ENCODE measurements at places on chromosomes 2 and 18. TPM values are rescaled to one million over a fixed set of nuclear protein-coding genes. Genes with fewer than 3 reads are reported as not detected.

DNA sequence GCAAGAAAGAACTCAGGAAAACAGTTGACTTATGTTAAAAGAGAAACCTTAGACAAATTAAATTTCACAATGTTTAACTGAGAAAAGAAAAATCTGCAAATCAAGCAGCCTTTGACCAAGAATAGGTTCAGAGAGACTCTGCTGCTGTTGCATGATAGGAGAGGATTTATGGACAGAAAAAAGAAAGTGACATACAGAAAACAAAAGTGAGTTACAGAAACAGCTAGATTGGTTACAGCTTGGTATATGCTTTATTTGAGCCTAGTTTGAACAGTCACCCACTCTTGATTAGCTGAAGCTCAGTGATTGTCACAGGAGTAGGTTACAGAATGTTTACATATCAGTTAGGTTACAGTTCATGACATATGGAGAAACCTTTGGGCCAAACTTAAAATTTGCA, 258.2 kb upstream of the SPOPL start:
- no peak for DNase-seq

- no peak for DNase-seq
Measured at GRCh38 chr2:78780256-78780655, 245.2 kb upstream of the REG3G start.

DNA sequence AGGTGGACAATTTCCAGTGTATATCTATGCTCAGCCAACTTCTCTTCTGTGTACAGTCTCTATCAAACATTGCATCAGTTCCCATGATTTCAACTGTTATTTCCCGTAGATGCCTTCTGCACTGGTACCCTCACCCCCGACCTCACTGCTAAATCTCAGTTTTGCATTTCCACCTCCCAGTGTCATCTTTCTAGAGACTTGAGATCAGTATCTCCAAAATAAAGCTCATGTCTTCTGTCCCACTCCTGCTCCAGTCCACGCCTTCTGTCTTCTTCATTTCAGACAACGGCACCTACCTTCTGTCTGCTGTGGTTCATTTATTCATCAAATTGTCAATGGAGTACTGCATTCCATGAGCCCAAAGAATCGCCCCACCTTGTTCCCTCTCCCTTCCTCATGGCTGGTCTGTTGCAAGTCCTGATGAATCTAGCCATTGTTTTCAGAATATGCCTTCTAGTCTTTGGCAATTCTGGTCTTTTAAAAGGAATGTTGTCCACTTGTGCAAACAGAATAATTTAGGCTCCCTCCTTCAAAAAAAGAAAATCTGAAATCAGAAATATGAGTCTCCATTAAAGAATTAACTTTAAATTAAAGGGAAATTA, 23.3 kb upstream of the NPAS2 start:
- DNase-seq = no peak

DNA sequence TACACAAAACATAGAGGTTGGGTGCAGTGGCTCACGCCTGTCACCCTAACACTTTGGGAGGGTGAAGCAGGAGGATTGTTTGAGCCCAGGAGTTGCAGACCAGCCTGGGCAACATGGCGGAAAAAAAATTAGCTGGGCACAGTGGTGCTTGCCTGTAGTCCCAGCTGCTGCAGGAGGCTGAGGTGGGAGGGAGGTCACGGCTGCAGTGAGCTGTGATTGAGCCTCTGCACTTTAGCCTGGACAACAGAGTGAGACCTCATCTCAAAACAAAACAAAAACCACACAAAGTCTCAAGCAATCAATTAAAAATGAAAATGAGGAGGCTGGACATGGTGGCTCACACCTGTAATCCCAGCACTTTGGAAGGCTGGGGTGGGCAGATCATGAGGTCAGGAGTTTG, 4.9 kb downstream of the NOP58 start:
- DNase-seq = no peak

The LOXL3 gene
- total RNA-seq = 3.2 TPM

The SLC9A4 gene
- total RNA-seq = 0.84 TPM
